CD4-positive, alpha-beta T cell treated with Interleukin-10 for 1 hour (primary cell): ENCODE measurements at places on chromosomes 3 and 15.
A peak's percentile ranks its signal among the peaks of the same experiment; 100 is the strongest.

DNA sequence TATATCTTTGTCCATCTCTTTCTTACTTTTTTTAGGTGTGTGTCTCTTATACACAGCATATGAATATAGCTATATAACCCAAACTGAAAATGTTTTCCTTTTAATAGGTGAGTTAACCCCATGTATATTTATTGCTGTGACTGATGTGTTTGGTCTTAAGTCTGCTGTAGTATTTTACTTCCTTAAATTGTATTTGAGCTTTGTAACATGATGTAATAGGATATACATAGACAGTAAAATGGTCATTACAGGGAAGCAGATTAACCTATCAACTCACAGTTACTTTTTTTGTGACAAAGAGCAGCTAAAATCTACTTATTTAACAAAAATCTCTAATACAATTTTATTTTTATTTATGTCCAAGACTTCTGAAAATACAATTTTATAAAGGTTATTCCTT is 51.8 kb upstream of the CDAN1 start:
- no peak for DNase-seq

DNA sequence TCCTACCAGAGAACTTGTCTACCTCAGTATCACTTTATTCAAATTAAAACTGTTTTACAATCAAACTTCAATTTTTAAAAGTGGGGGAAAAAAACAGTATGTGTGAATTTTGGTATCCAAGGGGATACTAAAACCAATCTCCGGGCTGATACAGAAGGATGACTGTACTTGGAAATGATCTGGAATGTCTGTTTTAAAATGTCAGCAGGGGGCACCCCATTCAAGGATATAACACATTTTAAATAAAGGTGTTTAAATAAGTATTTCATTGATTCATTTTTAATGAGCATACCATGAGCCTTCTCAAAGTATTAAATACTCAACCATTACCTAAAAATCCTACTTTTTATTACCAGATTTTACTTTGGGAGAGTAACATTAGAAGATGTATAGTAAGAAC is 67.9 kb downstream of the ULK4 start:
- DNase-seq = peak; percentile 52

GRCh38 chr3:32551087-32551486 is 19.6 kb downstream of the DYNC1LI1 start:
- DNase-seq = no peak

- DNase-seq = no peak
Measured at GRCh38 chr3:17946619-17947018, 204.2 kb upstream of the TBC1D5 start.
